Hippocampal formation (tissue), 2 donors: ENCODE measurements at places on chromosomes 12 and 14.

- no peak for DNase-seq
Observed at GRCh38 chr14:96081767-96082400, 42.7 kb downstream of the C14orf132 start.

- no peak for DNase-seq
Observed at GRCh38 chr12:128627659-128628058, 196.1 kb downstream of the SLC15A4 start.

GRCh38 chr12:4438834-4439596, 6.6 kb downstream of the FGF6 start:
- no peak for DNase-seq

GRCh38 chr14:54653712-54654469, 87.0 kb downstream of the SAMD4A start:
- DNase-seq, result no peak

DNA sequence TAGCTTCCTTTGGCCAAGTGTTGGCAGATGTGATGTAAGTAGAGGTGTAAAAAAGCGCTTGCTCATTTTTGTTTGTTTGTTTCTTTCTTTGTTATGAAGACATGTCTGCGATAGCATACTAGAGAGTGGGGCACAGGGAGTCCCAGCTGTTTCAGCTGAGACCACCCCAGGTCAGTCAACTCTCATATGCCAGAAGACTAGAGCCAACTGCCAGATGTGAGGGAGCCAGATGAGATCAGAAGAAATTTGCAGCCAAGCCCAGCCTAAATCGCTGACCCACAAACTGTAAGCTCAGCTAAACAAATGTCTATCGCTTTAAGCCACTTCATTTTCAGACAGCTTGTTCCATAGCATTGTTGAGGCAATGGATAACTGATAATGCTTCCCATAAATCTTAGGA, 397.1 kb downstream of the APAF1 start:
- no peak for DNase-seq

DNA sequence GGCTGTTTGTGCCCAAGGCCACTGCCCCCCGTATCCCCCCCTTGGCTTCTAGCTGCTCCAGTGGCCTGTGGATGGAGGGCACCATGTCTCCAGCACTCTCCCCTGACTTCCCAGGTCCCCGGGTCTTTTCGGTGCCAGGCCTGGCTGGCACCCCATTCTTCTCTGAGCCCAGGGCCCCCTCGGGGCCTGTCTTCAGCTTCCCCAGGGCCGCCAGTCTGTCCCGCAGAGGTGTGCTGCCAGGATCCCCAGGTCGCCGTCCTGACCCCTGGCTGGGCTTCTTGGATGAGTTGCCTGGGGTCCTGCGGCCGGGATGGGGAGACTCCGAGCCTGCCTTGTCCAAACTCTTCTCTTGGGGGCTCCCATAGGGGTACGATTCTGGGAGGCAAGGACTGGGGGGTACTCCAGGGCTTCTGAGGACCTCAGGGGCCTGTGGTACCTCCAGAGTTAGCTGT, 32.5 kb downstream of the NCKAP5L start:
- DNase-seq, result no peak

DNA sequence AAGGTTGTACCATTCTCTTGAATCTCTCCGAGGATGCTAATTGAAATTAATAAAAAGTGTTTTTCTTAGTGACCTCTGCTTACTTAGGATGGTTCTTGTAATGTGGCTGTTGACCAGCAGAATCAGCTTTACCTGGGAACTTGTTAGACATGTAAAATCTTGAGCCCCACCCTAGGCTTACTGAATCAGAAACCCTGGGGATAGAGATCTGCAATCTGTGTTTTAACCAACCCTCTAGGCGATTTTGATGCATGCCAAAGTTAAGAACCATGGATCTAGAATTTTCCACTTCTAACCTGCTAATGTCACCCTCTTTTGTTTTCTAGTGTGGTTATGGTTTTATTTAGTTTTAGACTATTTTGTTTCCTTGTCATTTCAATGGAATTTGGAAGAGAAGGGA, 6.5 kb downstream of the NUBPL start:
- no peak for DNase-seq

DNA sequence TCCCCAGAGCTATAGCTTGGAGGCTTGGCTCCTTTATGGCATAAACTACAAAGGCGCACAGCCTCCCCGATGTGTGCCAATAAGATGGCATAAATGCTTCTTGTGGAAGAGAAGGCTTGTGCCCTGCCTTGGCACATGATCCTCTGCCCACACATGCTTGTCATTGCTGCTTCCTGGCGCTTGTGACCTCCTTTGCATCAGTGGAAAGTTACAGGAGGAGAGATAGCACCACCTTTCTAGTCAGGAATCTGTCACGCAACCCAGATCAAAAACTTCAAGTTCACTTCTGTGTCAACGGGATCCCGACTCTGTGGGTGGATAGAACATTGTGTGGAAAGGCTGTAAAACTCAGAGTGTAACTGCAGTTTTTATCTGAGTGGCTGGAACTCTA, 183.8 kb upstream of the HIF1A start:
- DNase-seq, result no peak
